ENCODE measurements at places on chromosomes 13 and 19.

GRCh38 chr19:10565567-10566407 lies at the start of gene KRI1:
Gene KRI1 (minus strand): TSS chr19:10566010. CDS start chr19:10565999, 11 bp downstream.
- peak; percentile 99 for DNase-seq

DNA sequence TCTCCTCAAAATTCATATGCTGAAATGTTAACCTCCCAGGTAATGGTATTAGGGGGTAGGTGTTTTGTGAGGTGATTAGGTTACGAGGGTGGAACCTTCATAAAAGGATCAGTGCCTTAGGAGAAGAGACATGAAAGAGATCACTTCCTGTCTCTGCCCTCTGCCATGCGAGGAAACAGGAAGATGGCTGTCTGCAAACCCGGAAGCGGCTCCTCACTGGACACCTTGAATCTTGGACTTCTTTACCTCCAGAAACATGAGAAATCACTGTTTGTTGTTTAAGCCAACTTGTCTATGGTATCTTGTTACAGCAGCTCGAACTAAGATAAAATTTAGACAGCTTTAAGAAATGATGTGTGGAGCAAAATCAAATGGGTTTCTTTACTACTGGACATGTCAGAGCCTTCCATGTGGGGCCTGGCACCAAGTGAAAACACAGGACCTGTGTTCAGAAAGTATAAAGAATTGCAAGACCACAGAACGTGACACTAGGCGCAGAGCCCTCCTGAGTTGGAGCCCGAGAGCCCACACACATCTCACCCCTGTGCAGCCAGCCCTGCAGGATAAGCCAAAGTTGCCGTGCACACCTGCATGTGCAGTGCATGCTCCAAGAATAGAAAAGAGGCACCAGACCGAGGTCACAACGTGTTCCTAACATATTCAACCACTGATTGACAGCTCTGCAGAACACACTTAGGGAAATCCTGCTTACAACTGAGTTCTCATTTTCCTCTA lies 112.5 kb upstream of the UQCRFS1 start:
- DNase-seq: no peak

DNA sequence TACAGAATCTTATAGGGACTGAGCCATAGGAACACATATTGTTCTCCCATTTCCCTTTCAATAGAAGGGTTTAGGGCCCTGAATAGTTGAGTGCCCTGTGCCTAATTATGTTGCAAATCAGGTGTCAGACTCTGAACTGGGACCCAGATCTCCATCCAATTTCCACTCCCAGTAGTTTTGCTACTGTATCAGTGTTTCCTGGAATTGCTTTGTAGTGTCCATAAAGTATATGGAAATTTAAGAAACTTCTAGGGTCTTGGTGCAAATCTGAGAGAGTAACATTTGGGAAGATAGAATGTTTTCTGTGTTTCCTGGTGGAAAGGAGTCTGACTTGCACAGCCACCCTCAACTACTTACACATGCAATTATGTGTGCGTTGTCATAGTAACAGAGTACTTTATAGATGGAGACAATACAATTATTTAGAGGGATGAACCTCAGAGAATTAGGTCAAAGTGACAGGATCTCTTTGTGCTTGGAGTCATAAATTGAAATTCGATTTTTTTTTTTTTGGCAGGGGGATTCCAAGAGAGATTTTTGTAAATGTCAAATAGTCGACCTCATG lies 646 bp upstream of the SLC10A2 start:
- no peak for DNase-seq

DNA sequence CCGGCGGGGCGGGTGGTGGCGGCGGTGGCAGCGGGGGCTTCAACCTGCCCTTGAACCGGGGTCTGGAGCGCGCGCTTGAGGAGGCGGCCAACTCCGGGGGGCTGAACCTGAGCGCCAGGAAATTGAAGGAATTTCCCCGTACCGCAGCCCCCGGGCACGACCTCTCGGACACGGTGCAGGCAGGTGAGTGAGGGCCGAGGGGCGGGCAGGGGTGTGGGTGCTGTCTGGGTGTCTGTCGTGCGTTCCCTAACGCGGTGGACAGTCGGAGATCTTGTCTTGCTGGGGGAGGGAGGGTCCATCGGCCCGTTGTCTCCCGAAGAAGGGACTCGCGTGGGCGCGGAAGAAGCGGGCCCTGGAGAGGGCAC lies 533 bp downstream of the LRCH1 start:
- DNase-seq: no peak

- no peak for DNase-seq
Measured at GRCh38 chr13:109212650-109213049, 573.7 kb downstream of the IRS2 start.

DNA sequence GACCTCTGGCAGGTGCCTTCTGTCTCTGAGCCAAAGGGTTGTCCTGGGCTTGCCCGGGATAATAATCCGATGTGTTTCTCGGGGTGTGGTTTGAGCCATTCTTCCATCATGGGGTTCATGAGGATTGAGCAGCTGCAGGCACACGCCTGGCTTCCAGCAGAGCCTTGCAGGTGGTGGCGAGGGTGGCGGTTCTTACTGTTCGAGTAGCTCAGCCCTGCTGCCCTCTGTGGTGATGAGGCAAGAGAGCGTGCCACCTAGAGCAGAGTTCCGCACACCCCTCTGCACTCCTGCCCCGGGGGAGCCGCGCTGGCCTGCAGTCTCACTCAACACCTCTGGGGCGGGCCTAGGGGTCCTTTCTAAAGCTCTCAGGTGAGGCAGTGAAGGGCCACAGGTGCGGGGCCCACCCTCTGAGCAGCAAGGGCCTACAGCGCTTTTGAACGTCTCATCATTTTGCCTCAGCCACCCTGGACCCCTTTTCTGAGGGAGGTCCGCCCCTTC lies 3.8 kb downstream of the SCN1B start:
- no peak for DNase-seq

GRCh38 chr19:2841855-2842574 lies 740 bp downstream of the ZNF555 start:
- no peak for DNase-seq

GRCh38 chr13:110854866-110855265 lies 60.0 kb downstream of the ANKRD10 start:
- DNase-seq: no peak

DNA sequence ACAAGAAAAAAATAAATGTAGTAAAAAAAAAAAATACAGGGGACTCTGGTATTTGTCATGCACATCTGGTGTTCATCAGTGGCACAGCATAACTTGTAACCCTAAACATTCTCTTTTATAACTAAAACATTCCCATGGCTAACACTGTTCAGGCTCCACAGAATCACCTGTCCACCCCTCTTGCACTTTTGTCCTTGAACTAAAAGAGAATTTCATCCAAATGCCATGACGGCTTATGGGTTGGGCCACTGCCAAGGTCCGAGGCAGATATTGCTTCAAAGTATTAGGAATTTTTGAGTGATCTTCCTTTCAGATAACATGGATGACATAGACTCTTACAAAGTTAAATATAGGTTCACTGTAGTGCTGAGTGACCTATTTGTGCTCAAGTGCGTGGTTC lies 25.7 kb upstream of the SERP2 start:
- no peak for DNase-seq

DNA sequence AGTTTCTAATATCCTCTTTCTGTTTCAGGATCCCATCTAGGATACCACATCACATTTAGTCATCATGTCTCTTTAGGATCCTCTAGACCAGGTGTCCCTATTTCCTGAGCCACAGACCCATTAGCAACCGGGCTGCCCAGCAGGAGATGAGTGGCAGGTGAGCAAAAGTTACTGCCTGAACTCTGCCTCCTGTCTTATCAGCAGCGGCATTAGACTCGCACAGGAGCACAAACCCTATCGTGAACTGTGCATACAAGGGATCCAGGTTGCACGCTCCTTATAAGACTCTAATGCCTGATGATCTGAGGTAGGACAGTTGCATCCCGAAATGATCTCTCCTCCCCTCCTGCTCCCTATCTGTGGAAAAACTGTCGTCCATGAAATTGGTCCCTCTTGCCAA lies 7.8 kb upstream of the CEBPG start:
- DNase-seq: no peak

- no peak for DNase-seq
Measured at GRCh38 chr13:62512194-62513141, 1096.8 kb upstream of the PCDH20 start.

- DNase-seq: no peak
Measured at GRCh38 chr13:74070065-74070464, 64.1 kb downstream of the KLF12 start.

DNA sequence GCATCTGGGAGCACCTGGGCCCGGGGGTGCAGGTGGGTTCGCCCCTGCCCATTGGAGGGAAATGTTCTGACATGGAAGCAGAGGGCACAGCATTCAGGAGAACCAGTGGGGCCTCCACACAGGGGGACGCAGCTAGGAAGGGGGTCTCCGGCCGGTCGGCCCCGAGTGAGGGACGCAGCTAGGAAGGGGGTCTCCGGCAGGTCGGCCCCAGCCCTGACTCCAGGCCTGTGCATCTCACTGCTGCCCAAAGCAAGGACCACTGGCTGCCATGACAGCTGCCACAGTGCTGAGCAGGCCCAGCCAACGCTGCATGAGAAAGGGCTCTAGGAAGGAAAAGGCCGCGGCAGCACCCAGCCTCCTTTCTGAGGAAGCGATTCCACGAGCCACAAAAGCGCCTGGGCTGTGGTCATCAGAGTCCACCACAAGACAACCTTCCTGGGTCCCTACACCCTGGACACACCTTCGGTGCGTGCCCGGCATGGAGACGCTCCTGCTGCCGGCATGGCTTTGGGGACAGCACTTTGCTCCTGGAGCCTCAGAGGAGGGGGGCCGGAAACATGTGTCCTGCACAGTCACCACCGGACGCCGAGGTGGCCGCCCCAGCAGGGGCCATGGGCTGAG lies 9.7 kb downstream of the RASA3 start:
- DNase-seq: no peak

DNA sequence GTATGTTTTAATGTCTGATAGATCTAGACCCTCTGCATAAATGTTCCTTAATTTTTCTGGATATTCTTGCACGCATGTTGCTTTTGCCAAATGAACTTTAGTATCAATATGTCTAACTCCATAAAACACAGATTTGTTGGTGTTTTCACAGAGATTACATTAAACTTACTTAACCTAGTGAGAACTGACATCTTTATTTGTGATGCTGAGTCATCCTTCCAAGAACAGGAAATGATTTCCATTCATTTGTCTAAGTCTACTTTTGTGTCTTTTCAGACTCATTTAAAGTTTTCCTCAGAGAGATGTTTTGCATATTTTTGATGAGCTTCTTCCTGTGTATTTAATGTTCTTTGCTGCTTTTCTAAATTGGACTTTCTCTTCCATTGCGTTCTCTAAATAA lies 184.0 kb downstream of the SLC7A1 start:
- no peak for DNase-seq

DNA sequence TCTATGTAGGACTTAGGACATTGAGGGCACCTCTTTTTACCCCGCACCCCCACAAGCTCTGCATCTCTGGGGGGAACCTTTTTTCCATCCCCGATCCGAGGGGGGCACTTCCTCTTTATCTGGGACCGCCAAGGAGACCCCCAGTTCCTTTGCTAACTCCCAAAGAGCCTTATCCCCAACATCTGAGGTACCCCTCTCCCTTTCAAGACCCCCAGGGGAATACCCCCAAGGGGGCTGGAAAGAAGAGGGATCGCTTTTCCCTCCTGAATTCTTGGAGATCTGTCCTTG lies 1.1 kb downstream of the TNFSF9 start:
- no peak for DNase-seq

- no peak for DNase-seq
Measured at GRCh38 chr13:67184247-67184646, 45.9 kb downstream of the PCDH9 start.

- peak; percentile 23 for DNase-seq
Measured at GRCh38 chr13:46387064-46387851, at the start of gene RUBCNL. Gene RUBCNL (minus strand): TSS chr13:46387252. CDS start chr13:46372475, 14,777 bp downstream.

DNA sequence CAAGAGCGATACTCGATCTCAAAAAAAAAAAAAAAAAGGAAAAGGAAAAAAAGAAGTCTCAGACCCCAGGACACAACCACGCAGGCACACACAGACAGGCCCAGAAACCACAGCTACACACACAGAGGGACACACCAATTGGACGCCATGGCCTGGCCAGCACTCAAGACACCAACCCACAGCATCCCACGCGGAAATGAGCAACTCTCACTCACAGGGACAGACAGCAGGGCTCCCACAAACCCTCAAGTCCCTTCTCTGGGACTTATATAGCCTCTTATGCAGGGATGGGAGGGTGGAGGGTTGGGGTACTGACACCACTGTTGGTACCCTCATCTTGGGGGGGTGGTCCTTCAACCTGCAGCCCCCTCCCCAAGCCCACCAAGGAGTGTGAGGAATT lies 5.9 kb downstream of the NOTCH3 start:
- no peak for DNase-seq

DNA sequence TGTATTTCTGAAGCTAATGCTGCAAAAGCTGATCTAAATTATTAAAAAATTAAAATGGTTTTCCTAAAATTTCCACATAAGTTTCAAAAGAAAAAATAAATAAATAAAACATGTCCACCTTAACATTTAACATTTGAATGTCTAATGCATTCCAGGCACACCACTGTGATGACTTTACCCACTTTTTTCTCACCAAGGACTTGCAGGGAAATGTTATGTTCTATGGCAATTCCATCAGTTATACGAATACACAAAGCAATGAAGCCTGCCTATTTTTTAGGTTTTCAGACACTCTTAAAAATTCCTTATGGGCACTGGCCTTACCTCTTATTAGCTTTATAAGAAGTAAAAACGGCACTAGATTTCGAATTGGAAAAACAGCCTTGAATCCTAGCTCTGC lies 10.2 kb downstream of the TSC22D1 start:
- DNase-seq: no peak

GRCh38 chr13:113861433-113862030 lies 2.3 kb downstream of the GAS6 start:
- no peak for DNase-seq

DNA sequence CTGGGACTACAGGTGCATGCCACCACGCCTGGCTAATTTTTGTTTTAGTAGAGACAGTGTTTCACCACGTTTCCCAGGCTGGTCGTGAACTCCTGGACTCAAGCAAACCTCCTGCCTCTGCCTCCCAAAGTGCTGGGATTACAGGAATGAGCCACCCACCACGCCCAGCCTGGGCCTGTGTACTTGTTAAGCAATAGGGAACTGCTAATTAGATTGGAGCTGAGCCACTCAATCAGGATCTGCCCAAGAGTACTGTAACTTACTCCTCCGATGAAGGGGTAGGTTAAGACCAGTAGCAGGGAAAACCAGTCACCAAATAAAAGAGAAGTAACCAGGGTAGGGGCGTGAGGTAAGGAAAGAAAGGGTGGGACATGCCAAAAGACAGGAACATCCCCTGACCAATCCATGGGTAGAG lies 2.3 kb downstream of the DDX39A start:
- no peak for DNase-seq

- DNase-seq: no peak
Measured at GRCh38 chr19:49786376-49786820, 19.6 kb downstream of the AP2A1 start.

- no peak for DNase-seq
Measured at GRCh38 chr13:113838711-113839201, 25.1 kb downstream of the GAS6 start.

- no peak for DNase-seq
Measured at GRCh38 chr19:28577233-28577632, 635.7 kb downstream of the UQCRFS1 start.

Data from activated CD8-positive, alpha-beta memory T cell treated with anti-CD3 and anti-CD28 coated beads, Interleukin-2, amount 50 U/mL, for 4 hours (primary cell).